ENCODE measurements at places on chromosomes 4 and X.

DNA sequence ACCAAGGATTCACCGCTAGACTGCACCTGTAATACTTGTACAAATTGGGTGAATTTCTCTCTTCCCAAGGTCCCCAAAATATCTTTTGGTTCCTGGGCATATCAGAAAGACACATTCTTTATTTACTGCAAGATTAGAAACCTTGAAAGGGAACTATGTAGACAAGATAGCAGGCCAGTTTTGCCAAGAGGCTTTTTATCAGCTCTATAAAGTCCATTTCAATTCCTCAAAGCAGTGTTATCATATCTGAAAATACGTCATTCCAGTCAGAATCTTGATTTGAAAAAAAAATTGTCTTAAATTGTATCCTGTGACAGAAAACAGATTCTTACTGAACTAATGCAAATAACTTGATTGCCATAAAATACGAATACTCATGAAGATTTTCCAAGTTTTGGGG, 37.0 kb upstream of the NSG1 start:
- DNase-seq: no peak

DNA sequence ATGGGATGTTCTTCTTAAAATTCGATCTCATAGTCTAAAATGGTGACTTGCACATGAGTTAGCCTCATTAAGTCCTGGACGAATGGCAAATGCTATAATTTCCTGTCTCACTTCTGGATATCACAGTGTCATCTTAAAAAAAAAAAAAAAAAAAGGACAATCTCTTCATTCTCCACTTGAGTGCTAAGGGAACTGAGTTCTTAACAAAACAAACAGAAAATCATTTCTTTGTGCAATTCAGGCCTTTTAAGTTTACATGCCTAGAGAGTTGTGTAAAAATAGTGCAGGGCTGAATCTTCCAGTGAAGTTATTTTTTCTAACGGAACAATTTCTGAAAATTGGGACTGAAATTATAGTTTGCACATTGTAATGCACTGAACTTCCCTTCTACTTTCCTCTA, 122.8 kb upstream of the FAT1 start:
- no peak for DNase-seq

GRCh38 chrX:97494756-97495372, 611.2 kb downstream of the RPA4 start:
- no peak for DNase-seq

DNA sequence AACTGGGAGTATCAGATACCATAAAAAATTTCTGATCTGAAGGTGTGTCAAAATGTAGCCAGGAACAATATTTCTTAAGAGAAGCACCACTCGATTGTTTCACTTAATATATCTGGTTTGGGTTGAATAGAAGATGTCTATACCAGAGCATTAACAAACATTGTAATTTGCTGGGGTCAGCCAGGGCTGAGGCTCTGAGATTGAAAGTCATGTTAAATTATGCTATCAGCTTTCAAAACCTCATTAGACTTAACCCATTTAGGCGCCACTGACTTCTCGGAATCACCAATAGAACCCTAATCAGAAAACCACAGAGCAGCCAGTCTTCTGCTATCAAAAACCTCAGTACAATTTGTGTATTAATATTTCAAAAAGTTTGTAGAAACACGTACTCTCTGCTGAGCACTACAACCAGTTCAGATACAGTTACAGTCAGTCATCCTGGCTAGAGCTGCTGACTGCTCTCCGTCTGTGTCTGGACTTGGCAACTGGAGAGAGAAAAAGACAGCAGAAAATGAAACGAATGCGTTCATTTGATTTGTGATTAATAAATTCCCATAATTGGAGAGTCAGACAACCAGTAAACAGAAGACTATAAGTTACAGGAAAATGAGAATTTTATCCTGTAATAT, 848.6 kb upstream of the PABPC4L start:
- DNase-seq: no peak

GRCh38 chrX:55008571-55009358, 8.6 kb downstream of the APEX2 start:
- peak; percentile 58 for DNase-seq

DNA sequence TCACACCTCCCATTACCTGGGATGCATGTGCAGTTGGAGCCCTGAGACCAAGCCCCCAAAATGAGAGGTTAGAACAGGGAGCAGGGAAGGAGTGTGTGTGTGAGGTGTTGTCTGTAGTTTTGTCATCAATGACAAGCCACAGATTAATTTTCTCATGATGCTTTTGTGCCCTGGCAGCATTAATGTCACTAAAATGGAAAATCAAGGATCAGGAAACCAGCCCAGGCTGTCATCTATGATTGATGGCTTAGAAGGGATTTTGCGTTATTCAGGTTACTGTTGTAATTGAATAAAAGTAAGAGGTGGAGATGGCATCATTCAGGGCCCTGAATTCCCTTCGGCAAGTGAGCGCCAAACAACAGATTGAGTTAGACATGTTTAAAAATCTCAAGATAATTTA, 130.5 kb upstream of the C1QTNF7 start:
- no peak for DNase-seq

DNA sequence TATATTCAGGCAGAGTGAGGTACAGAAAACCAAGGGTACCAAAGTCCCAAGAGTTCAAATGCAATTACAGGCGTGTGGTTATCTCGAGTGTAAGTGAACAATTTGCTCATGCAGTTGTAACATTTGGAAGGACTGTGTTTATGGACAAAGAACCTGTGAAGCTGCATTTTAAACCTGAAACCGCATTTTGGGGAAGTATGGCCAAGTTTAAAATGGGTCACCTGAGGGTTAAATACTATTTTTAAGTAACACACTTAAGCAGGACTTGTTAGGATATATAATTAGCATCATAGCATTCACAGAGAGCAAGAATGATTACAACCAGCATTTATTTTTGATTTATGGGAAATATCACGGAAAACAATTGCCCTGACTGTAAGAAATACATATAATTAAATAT, 79.1 kb upstream of the LCORL start:
- DNase-seq: no peak

DNA sequence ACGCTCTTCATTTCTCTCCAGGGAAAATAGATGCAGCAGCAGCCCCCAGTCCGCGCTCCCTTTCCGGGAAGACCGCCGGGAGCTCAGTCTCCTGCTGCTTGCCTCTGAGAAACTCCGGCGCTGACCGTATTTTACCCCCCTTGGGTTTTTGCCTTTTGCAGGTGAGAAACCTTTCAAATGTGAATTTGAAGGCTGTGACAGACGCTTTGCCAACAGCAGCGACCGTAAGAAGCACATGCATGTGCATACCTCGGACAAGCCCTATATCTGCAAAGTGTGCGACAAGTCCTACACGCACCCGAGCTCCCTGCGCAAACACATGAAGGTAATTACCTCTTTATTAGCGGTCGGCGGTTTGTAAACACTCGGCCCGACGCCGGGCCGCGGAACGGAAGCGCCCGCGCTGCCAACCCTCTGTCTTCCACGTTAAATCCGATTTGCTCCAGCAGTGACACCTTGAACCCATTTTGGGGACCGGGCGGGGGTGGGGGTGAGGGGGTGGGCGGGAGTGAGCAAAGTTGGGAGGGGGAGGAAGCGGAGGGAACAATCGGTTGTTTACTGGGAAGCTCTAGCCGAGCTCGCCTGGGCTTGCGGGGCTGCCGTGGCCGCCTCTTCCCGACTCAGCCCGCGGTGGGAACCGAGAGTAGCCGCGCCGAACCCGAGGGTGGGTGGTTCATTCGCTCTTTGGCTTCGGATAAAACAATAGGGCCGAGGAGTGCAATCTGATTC, 3.0 kb downstream of the ZIC3 start:
- no peak for DNase-seq

DNA sequence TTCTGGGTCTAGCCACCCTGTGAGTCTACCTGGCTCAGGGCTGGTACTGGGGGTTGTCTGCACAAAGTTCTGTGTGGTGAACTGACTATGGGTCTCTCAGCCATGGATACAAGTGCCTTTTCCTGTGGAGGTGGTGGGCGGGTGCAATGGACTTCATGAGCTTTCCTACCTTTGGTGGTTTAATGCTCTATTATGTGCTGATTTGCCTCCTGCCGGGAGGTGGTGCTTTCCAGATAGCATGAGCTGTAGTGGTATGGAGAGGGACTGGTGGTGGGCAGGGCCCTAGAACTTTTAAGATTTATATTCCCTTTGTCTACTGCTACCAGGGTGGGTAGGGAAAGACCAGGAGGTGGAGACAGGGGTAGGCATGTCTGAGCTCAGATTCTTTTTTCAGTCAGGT, 48.0 kb downstream of the PBDC1 start:
- no peak for DNase-seq

GRCh38 chr4:140626661-140627376, 58.1 kb upstream of the UCP1 start:
- DNase-seq: no peak

GRCh38 chr4:26807330-26807729, 53.3 kb upstream of the STIM2 start:
- DNase-seq: no peak

DNA sequence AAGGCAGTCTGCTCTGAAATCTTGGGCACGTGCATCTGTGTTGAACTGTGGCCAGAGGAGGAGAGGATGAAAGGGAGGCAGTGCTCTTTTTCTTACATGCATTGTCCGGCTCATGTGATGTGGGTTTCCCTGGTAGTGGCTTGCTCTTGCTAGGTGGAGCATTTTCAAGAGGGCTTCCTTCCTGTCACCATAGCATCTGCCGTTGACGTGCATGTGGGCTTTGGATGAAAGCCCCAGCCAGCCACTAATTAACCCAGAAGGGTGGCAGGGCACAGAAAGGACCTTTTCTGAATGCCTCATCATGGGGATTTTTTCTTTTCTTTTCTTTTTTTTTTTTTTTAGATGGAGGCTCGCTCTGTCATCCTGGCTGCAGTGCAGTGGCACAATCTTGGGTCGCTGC, 121.3 kb downstream of the GPR143 start:
- DNase-seq: no peak

DNA sequence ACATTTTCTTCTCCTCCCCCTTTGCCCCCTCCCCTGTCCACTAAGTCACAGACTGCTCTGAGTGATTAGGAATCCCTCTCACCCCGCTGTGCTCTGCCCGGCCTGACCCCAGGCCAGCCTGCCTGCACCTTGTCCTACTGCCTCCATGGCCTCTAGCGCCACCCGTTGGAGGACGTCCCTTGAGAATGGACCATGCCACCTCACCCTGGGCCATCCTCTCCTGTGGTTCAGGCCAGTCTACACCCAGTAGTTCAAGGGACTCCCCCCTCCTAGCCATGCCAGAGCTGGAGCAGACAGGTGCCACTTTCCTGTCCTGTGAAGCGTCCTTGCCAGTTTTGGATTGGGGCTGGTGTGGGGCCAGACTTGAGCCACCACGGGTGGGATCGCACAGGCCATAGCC, 9.7 kb upstream of the IRAK1 start:
- no peak for DNase-seq

GRCh38 chr4:98170035-98170434, 26.8 kb upstream of the STPG2 start:
- no peak for DNase-seq

DNA sequence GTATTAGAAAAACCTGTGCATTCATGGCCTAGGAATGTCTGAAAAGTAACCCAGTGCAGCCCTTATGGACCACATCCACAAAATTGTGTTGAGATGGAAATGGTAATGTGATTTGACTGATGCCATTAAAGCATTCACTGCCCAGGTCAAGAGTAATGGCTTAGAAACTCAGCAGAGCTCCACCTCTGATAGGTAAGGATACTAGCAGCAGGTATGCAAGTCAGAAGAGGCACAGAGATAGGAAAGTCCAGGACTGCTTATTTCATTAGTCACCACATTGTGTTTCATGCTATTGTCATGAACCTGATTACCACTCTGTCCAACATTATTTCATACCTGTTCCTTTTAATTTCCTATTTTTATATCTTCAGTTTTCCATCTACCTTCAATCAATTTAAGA, 2042.2 kb downstream of the ARAP2 start:
- DNase-seq: no peak

DNA sequence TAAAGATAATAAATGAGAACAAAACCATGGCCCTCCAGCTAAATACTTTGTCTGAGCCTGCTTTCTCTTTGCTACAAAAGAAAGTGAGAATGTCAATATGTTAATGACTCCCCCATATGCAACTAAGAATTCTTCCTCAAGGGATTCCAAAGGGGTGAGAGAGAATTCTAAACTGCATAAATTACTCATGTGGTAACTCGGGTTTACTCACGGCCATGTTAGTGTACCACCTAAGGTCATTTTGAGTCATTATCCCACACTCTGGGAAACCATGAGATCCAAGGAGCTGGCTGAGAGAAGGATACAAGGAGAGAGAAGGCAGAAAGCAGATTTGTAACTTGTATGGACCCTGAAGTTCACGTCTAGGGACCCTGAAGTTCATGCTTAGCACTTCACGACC, 190.3 kb downstream of the DHX15 start:
- DNase-seq: no peak

DNA sequence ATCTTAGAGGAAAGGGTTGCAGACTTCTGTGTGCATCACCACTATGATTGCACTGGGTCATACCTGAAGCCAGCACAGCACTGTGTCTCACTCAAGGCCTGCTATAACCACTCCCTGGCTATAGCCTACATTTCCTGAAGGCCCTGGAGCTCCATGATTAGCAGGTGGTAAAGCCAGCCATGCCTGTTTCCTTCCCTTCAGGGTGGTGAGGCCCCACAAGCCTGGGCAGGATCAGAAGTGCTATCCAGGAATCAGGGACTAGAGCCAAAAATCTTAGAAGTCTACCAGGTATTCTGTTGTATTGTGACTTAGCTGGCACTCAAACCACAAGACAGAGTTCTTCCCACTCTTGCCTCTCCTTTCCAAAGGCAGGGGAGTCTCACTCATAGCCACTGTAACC, 734.6 kb downstream of the GLUD2 start:
- DNase-seq: no peak

DNA sequence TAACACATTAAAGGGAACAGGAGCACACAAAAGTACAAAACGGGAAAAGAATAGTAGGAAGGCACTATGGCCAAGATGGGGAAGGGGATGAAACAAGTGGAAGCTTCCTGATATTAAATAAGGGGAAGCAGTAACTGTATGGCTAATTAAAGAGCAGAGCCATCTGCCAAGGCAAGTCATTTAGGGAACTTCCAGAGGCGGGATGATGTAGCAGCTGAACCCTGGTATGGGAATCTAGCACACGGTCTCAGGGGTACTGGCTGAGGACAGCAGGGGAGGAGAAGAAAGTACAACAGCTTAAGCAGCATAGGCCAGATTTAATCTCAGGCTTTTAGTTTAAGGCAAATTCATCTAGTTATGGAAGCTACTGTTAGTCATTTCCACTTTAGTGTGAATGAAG, 59.1 kb downstream of the IGFBP7 start:
- peak; percentile 81 for DNase-seq

GRCh38 chr4:20960291-20960690, 260.0 kb downstream of the PACRGL start:
- no peak for DNase-seq

DNA sequence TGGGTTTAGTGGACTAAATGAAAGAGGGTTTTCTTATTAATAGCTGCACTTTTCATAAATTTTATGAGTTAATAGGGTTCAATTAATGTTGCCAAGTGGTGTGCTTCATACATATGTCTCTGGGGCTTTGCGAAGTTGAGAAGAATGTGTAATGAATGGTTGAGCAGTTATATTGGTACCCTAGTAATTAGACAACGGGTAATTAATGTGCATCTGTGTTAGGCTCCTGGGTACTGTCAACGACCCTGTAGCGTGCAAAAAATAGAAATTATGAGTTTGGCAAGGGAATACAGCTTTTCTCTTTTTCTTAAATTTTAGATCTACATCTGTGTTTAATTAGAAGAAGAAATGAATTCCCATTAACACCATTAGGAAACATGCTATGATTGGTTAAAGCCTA, 1027.7 kb downstream of the ARAP2 start:
- no peak for DNase-seq

GRCh38 chr4:76000279-76000678, 7.0 kb downstream of the CXCL9 start:
- no peak for DNase-seq

- no peak for DNase-seq
These were observed 13.2 kb upstream of the MAN2B2 start for GRCh38 chr4:6561706-6562371.
